ENCODE measurements at places on chromosomes 13 and 19.

DNA sequence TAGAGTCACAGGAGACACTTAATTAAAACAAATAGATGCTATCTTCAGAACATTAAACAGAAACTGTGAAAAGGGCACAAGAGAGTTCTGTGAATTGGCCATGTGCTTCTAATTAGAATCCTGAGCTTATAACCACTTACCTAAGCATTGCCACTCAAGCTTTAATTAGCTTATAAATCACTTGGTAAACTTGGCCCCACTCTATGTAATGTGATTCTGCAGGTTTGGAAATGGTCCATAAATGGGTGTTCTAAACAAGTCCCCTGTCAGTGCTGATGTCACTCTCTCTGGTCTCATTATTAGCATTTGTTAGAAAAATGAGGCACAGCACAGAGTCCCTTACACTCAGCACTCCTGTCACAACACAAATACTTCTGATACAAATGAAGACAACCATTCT is 18.0 kb downstream of the ZNF91 start:
- no peak for DNase-seq

DNA sequence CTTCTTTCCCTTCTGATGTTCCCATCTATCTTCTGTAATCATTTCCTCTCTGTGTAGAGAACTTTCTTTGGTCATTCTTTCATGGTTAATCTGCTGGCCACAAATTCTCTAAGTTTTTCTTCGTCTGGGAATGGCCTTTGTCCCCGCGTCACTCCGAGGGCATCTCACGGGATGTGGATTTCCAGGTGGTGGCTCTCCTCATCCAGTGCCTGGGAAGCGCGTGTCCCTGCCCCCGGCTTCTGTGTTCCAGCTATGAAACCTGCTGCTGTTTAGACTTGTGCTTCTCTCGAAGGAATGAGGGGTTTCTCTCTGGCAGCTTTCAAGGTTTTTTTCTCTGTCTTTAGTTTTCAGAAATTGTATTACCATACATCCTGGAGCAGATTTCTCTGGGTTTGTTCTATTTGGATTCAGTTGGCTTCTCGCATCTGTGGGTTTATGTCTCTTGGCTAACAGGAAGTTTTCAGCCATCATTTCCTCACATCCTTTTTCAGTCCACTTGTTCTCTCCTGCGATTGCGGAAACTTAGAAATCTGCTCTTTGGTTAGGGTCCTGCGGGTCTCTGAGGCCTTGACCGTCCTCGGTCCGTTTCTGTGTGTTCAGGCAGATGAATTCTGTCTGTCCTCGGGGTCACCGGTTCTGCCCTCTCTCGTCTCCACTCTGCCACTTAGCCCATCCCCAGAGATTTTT is 36.9 kb upstream of the DCUN1D2 start:
- DNase-seq: no peak

- DNase-seq: no peak
These were observed 951.6 kb upstream of the MIR17HG start for GRCh38 chr13:90395846-90396245.

DNA sequence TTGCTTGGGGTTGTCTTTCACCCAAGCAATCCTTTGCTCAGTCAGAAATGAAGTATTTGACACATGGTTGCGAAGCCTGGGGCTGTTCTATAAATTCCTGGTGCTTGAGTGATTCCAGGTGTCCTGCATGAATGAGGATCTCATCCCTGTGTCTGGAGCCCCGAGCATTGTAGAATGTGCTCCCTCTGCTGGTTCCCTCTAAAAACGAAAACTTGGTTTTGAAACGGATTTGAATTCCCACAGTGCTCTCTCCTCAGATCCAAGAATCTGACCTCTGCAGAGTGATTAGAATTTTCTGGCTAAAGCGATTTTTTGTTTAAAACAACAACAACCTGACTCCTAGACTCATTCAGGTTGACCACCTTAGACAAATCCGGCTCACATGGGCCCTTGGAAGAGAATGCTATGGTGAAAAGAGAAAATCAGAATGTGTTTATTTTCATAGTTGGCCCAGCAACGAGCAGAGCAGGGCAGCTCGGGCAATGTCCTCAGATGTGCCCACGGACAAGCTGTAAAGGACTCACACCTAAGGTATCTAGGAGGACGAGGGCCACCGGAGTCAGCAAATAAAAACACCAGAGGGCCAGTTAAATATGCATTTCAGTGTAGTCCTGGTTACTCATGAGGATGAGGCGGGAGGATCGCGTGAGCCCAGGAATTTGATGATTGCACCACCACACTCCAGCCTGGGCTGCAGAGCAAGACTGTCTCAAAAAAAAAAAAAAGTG is 8.7 kb upstream of the ATP12A start:
- DNase-seq: no peak

GRCh38 chr13:49867834-49868233 is 68.3 kb downstream of the SPRYD7 start:
- no peak for DNase-seq

DNA sequence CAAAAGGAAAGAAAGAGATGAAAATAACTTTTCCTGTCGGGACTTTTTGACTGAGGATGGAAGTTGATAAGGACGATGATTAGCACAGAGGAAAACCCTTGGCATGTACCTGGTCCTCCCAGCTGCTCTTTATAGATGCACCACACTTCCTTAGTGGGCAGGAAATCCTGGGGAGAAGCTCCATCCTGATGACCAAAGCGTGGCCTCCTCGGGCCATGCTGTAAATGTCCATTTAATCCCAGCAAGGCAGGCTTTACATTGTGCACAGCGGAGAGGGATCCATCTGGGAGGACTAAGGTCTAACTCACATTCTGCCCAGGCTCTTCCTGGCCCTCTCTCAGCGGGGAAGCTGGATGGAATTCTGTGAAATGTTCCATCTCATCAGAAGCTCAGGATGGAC is 113.5 kb downstream of the COL4A2 start:
- no peak for DNase-seq

DNA sequence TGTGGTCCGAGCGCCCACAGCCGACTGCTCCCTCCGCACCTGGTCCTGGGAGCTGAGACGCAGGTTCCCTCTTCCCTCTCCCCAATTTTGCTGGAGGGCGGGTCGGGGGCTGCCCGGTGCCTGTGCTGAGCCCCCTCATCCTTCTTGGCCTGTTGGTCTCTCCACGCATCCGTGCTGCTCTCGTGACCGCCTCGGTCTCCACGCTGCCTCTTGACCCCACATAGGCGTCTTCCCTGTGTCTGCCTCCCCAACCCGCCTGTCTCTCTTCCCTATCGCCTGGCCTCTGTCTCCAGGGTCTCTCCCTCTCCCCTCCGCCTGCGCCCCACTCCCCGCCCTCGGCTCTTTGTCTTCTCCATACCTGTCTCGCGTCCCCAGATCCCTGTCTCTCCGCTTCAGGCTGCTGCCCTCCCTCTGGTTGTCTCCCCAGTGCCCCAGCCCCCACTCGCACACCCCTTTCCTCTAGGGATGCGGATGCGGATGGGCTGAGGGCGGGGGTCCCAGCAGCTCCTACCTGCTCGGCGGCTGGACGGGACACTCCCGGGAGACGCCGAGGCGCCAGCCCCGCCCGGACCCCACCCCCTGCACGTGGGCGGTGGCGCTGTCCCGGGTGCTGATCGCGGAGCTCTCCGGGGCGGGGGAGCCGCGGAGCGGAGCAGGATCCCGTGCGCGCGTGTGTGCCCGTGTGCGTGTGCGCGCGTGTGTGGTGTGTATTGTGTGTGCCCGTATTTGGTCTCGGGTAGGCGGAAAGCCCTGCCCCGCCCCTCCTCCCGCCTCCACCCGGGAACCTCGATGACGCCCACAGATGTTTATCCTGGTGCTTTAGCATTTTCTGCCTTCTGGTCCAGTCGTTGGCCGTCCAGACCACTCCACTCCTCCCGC is at the start of gene SYT5:
Gene SYT5 (minus strand): TSS at position 684 of the 879 bp plus-strand sequence. CDS start 1,248 bp downstream, outside the sequence.
- DNase-seq: no peak

DNA sequence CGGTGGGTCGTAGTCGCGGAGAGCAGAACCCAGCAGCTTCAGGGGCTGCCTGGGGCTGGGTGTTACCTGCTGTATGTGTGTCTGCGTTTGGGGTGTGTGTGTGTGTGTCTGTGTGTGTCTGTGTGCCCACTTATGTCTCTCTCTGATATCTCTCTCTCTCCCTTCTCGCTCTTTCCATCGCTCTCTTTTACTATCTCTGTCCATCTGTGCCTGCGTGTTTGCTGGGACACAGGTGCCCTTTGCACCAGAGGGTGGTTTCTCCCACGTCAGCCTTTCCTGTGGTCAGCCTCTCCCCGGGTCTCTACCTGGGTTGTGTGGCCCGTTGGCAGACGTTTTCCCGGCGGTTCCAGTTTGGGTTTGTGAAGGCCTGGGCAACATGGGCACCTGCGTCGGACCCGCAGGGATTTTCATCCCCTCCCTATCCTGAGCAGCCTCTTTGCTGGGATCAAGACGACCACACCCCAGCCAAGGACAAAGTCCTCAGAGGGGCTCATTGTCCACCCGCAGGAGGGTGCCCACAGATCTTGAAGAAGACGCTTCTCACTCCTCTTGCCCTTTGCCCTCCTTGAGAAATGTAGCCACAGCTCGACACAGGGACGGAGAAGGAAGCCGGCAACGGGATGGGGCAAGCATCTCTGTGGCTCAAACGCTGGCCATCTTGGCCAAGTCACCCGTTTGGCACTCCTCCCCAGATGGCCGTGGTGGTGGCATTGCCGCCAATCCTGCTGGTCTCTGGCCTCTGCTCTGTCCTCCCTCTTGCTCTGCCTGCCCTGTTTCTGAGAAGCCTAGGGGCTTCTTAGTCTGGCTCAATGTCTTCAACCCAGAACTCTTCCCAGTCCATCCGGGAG is 43.3 kb downstream of the ZNF146 start:
- DNase-seq: no peak

DNA sequence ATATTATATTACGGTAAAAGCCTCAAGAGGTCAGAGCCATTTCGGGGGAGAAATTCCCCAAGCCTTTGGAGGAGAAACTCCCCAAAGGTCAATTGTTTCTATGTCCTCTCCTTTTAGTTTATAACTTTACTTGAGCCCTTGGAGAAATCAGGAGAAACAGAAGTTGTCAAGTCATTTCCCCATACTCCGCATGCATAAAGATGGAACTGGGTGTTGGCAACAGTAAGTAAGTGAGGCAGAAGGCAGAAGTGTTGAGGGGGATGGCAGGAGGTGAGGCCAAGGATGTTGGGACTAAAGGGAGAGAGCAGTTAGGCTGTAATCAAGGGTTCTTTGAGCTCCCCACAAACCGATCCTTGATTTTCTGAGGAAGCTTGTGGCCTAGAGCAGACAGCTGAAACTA is 307.9 kb downstream of the ENOX1 start:
- DNase-seq: no peak

- no peak for DNase-seq
These were observed 48.9 kb upstream of the CEACAM21 start for GRCh38 chr19:41527089-41527488.

GRCh38 chr19:9041023-9041422 is 30.8 kb upstream of the MUC16 start:
- DNase-seq: no peak

GRCh38 chr13:72696579-72696978 is 30.9 kb downstream of the MZT1 start:
- no peak for DNase-seq

GRCh38 chr19:38099966-38100365 is 124.1 kb downstream of the DPF1 start:
- DNase-seq: no peak

DNA sequence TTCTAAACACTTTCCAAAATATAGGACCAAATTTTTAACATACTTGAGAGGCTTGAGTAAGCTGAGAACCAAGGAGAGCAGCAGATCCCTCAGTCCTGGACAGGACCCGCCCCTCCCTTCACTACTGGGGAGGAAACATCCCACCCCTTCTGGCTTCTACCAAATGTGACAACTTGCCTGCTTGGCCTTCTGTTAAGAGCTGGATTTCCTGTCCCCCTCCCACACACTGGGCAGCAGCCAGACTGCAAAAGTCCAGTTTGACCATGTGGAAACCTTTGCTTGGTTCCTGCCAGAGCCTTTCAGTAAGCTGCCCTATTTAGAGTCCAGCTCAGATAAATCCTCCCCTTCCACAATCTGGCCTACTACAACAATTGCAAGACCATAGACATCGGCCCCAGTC is 84.3 kb downstream of the FGF14 start:
- peak; percentile 89 for DNase-seq

DNA sequence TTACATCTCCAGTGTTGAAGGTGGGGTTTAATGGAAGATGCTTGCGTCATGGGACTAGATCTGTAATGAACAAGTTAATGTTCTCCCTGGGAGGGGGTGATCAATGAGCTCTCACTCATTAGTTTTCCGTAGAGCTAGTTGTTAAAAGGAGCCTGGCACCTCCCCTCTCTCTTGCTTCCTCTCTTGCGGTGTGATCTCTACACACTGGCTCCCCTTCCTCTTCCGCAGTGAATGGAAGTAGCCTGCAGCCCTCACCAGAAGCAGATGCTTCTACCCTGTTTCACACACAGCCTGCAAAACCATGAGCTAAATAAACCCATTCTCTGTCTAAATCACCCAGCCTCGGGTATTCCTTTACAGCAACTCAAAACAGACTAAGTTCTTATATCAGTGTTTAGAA is 318.8 kb downstream of the SLITRK1 start:
- no peak for DNase-seq

- DNase-seq: no peak
These were observed 93.7 kb downstream of the RBM26 start for GRCh38 chr13:79312340-79312855.

DNA sequence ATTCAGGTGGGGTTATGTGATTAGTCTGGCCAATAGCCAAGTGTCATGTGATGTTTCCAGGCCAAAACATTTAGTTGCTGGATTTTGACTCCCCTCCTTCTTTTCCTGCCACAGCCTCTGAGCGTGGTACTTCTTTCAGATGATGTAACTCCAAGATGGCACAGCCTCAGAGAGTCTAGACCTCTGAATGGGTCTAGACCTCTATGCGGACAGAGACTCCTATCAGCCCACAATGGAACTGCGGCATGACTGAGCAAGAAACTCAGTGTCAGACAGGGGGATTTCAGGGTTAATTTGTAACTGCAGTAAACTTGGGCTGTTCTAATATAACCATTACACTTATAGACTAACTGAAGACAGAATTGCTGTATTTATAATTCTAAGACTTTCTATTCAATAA is 42.6 kb upstream of the ZDHHC20 start:
- DNase-seq: no peak

DNA sequence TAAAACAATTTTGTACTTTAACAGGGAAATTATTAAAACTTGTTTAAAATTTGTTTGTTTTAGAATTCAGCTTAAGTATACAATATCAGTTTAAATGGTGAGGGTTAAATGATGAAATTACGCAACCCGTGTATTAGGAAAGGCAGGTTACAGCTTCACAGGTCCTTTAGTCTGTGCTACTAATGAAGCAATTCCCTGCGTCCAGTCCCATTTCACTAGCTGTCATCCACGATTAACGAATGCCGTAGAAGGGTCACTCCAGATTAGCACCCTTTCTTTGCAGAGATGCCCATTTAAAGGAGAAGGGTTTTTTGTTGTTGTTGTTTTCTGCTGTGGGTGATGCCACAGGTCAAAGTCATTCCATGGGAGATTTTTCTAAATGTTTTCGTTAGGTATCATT is 457.6 kb upstream of the SLC10A2 start:
- DNase-seq: peak; percentile 48

- no peak for DNase-seq
These were observed 6.5 kb upstream of the SSBP4 start for GRCh38 chr19:18412610-18413239.

DNA sequence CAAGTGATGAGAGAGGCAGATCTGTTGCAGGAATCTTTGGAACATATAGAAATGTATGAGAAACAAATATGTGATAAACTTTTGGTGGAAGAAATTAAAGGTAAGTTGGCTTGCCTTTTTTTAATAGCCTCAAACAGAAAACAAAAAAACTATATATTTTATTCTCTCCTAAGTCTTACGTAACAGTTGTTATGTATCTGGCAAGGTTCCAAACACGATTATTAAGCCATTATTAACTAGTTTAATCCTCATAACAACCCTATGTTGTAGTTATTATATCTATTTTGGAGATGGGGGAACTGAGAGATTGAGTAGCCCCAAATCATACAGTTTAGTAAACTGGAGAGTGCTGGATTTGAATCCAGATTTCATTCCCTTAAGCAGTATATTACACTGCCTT is 14.7 kb downstream of the NAA16 start:
- no peak for DNase-seq

Measured in left lobe of liver (tissue), 2 donors.